ENCODE measurements at places on chromosomes 12 and 14.

- no peak for DNase-seq
Observed at GRCh38 chr14:67405771-67406170, 6.2 kb downstream of the PLEK2 start.

DNA sequence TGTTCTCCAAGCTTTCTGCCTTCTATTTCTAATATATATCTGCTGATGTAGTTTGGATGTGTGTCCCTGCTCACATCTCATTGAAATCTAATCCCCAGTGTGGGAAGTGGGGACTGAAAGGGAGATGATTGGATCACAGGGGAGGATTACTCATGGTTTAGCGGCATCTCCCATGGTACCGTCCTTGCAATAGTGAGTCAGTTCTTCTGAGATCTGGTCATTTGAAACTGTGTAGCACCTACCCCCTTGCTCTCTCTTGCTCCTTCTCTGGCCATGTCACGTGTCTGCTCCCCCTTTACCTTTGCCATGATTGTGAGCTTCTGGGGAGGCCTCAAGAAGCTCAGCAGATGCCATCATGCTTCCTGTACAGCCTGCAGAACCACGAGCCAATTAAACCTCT, 26.2 kb upstream of the ALX1 start:
- no peak for DNase-seq

DNA sequence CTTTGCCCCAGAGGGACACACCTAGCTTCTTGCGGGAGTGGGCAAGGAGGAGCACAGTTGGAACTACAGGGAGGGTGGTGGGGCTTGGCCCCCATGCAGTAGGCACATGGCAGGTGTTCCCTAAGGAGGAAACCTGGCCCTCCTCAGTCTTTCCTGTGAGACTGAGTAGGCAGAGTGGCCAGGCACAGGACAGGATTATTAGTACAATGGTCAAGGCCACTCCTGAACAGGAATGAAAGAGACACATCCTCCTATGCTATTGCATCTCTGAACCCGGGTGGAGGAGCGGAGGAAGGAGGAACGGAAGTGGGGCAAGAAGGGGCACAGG, 846 bp downstream of the MYO1A start:
- no peak for DNase-seq

DNA sequence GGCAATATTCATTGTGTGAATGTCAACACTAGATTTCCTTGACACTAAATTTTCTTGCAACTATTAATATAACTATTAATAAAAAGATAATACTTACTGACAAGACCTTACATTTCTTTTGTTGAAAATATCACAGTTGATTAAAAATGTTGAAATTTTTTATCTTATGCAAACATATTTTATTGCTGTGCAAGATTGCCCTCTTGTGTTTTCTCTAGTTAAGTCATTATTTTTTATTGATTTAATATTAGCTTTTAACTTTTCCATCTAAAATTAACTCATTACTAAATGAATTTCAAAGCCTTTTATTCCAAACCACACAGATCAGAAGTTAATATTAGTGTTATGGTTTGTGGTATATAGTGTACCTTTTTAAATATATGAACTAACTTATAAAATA, 11.7 kb upstream of the NAA30 start:
- no peak for DNase-seq

DNA sequence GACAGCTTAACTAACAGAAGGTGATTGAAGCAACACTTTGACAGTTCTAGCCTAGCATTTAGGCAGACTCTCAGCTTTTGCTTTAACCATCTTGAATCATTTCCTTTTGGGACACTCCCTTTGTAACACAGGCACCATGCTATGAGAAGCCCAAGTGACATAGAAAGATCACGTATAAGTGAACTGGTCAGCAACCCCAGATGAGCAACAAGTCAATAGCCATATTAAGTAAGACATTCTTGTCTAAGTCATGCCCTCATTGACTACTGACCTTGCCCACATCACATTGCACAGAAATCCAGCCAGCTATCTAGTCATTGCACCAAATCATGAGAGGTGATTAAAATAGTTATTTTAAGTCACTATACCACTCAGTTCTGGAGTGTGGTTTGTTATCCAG, 476.8 kb downstream of the TRHDE start:
- no peak for DNase-seq

- DNase-seq = no peak
Observed at GRCh38 chr14:97021571-97022168, 224.5 kb downstream of the VRK1 start.

Measured in COR-L47 (cell line).